ENCODE measurements at places on chromosomes 3 and 15. TPM values are rescaled to one million over a fixed set of nuclear protein-coding genes. Genes with fewer than 3 reads are reported as not detected.

- H3K4me3 ChIP-seq: no peak overlapping the region
- no peak overlapping the region for H3K27ac ChIP-seq
- H3K27me3 ChIP-seq: no peaks in the 10 kb centered on the region
- H3K4me1 ChIP-seq: no peaks in the 10 kb centered on the region
Measured at GRCh38 chr3:59444294-59444671, 394.5 kb upstream of the CFAP20DC start.

UBA3 gene
- total RNA-seq: 56.4 TPM

- DNase-seq: no peak
- peaks cover 16% of the 10 kb centered on the region for H3K27me3 ChIP-seq
- H3K4me1 ChIP-seq: peaks cover 14% of the 10 kb centered on the region
- H3K36me3 ChIP-seq: no peaks in the 10 kb centered on the region
- no peak overlapping the region for H3K4me3 ChIP-seq
Measured at GRCh38 chr3:183386651-183387050, 41.8 kb downstream of the MCF2L2 start.

DNA sequence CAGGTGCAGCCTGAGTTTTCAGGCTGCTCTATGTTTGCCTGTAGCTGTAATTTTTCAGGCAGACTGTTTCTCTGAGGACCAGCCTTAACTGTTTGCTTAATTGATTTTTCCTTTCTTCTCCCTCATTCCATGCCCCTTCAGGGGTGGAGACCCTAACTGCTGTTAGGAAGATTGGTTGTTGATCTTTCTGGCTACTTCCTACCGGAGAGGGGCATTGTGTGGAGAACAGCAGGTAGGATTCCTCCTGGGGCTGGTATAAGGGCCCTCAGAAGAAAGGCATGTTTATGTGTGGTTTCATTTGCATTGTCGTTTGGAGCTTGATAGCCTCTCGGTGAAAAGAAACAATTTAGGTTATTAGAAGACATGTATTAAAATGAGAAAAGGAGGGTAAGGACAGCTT, 56.9 kb upstream of the GOLGA6L2 start:
- no peaks in the 10 kb centered on the region for H3K4me1 ChIP-seq
- no peak overlapping the region for H3K4me3 ChIP-seq
- H3K27ac ChIP-seq: no peak overlapping the region
- H3K27me3 ChIP-seq: no peaks in the 10 kb centered on the region

TMEM89 gene
- total RNA-seq: 0.25 TPM

GRCh38 chr3:168863561-168863960, 767.8 kb upstream of the GOLIM4 start:
- no peak for DNase-seq
- no peak overlapping the region for H3K4me3 ChIP-seq
- H3K27me3 ChIP-seq: peaks cover 2% of the 10 kb centered on the region
- no peaks in the 10 kb centered on the region for H3K36me3 ChIP-seq
- no peak overlapping the region for H3K27ac ChIP-seq

GRCh38 chr15:81003097-81003350, 2.3 kb downstream of the TLNRD1 start:
- H3K27me3 ChIP-seq: no peaks in the 10 kb centered on the region
- peaks cover 16% of the 10 kb centered on the region for H3K36me3 ChIP-seq
- peak overlapping the region; percentile 69 for H3K4me3 ChIP-seq
- H3K27ac ChIP-seq: no peak overlapping the region

OXSR1 gene
- 44.2 TPM for total RNA-seq

GRCh38 chr3:149670742-149671492, 13.1 kb upstream of the WWTR1 start:
- H3K27me3 ChIP-seq: peaks cover 5% of the 10 kb centered on the region
- no peaks in the 10 kb centered on the region for H3K36me3 ChIP-seq
- H3K4me3 ChIP-seq: no peak overlapping the region
- H3K27ac ChIP-seq: no peak overlapping the region

DNA sequence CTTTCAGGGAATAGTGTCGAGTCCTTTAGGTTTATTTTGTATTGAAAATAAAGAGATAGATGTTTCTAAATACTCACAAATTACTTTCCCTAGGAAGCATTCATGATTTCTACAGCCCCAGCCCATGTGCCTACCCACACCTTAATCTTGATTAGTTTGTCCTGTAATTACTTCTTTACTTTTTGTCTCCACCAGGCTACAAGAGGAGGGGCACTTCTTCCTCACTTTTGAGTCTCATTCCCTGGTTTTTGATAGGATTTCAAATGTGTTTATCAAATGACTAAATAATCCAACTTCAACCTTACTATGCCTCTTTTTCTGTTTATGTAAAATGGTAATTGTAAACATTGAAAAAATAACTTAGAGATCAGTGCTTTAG, 1.8 kb downstream of the PXK start:
- H3K4me1 ChIP-seq: peaks cover 60% of the 10 kb centered on the region
- no peak for DNase-seq
- peak overlapping the region; percentile 99 for H3K4me3 ChIP-seq
- H3K36me3 ChIP-seq: peaks cover 13% of the 10 kb centered on the region
- peak overlapping the region; percentile 91 for H3K27ac ChIP-seq
- H3K27me3 ChIP-seq: no peaks in the 10 kb centered on the region

ANKRD63 gene
- not detected for total RNA-seq

SAXO2 gene
- total RNA-seq: 1.4 TPM

GRCh38 chr3:167467848-167468611, 5.8 kb downstream of the SERPINI2 start:
- no peak overlapping the region for H3K4me3 ChIP-seq
- no peaks in the 10 kb centered on the region for H3K27me3 ChIP-seq
- H3K36me3 ChIP-seq: no peaks in the 10 kb centered on the region
- no peaks in the 10 kb centered on the region for H3K4me1 ChIP-seq

LRRC34 gene
- total RNA-seq: 0.87 TPM

AADACL2 gene
- not detected for total RNA-seq

KY gene
- total RNA-seq: 0.16 TPM

GRAMD1C gene
- 5.7 TPM for total RNA-seq

TNFAIP8L3 gene
- total RNA-seq: 0.27 TPM

DNA sequence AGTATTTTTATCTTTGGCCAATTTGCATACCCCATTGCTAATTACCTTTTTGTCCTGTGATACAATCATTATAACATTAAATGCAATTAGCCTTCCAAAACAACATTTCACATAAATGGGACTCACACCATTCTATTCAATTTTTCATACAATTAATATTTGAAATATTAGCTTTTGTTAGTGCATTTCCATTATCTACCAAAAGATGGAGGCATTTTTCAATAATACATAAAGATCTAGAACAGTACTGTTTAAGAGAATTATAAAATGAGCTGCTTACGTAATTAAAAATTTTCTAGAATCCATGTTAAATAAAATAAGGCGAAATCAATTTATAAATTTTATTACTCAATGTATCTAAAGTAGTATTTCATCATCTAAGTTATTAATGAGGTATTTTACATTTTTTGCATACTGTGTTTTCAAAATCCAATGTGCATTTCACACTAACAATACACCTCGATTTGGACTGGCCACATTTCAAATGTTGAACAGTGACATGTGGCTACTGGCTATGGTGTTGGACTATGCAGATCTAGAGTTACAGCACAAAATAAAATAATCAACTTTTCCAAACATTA, 74.3 kb downstream of the TJP1 start:
- H3K27ac ChIP-seq: no peak overlapping the region
- peak; percentile 6 for DNase-seq
- H3K4me3 ChIP-seq: no peak overlapping the region
- H3K27me3 ChIP-seq: no peaks in the 10 kb centered on the region

ZNF501 gene
- total RNA-seq: 1.6 TPM

MFN1 gene
- 51.7 TPM for total RNA-seq

DNA sequence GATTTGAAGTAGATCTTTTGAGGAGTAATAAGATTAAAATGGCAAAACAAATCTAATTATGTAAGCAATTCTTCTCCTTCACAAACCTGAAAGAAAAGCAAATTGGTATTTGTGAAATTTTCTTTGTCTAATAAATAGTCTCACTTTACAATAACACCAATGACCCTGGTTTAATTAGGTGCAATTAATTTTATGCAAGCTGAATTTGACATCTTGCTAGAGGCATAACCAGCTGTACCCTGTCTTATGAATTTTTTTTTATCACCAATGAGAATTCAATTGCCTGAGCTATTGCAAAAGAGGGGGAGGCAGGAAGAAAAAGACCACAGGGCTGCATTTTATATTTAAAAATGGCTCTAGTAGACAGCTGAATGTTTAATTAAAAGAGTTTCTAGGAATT, 113.5 kb upstream of the IL12A start:
- H3K4me3 ChIP-seq: no peak overlapping the region
- DNase-seq: no peak
- H3K36me3 ChIP-seq: peaks cover 33% of the 10 kb centered on the region
- H3K27ac ChIP-seq: no peak overlapping the region
- H3K4me1 ChIP-seq: peaks cover 67% of the 10 kb centered on the region

GRCh38 chr15:57158589-57158988, 217.7 kb upstream of the CGNL1 start:
- H3K27me3 ChIP-seq: peaks cover 1% of the 10 kb centered on the region
- H3K4me1 ChIP-seq: peaks cover 64% of the 10 kb centered on the region
- H3K27ac ChIP-seq: peak overlapping the region; percentile 27
- peak; percentile 49 for DNase-seq
- H3K36me3 ChIP-seq: peaks cover 13% of the 10 kb centered on the region

All from HFFc6 (cell line).